Pericardium fibroblast (primary cell): ENCODE measurements at places on chromosomes 4 and X. TPM values are rescaled to one million over a fixed set of nuclear protein-coding genes. Genes with fewer than 3 reads are reported as not detected.

BMX gene
- total RNA-seq = not detected in 2 replicates

FAT1 gene
- 35.8 and 97.3 TPM in 2 replicates for total RNA-seq

PPBP gene
- total RNA-seq = not detected in 2 replicates

STK32B gene
- total RNA-seq = 0.47 and 1.7 TPM in 2 replicates

HSD17B10 gene
- 53.3 and 93.4 TPM in 2 replicates for total RNA-seq

ADGRG4 gene
- not detected in 2 replicates for total RNA-seq

GLRA2 gene
- total RNA-seq = not detected in 2 replicates

EPHA5 gene
- total RNA-seq = 0.34 and 2.5 TPM in 2 replicates

ZNF157 gene
- total RNA-seq = not detected in 2 replicates
